T-helper 17 cell (primary cell): ENCODE measurements at places on chromosomes 7 and 10.
A peak's percentile ranks its signal among the peaks of the same experiment; 100 is the strongest.

GRCh38 chr7:142582351-142582750, 166.9 kb upstream of the PRSS1 start:
- no peak for DNase-seq

DNA sequence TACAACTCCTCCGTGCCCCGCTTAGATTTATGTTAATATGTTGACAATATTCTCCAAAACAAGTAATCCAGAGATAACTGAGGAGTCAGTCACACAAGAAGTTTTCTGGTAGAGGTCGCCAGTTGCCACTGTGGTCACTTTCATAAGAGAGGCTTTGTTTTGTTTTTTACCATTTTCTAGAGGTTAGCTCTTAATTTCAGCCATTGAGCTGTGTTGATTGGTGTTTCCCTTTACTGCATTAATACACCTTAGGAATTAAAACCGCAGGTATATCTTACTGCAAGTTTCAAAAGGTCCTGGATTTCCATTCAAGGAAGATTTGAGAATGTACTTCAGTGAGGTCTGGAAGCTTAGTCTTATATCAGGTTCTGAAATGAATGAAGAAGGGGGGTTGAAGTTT, 3.5 kb downstream of the BMI1 start:
- no peak for DNase-seq

- no peak for DNase-seq
These were observed 42.2 kb downstream of the CH25H start for GRCh38 chr10:89164920-89165319.

GRCh38 chr7:29102558-29103151, 43.7 kb downstream of the CPVL start:
- DNase-seq: no peak

GRCh38 chr10:6406220-6407033, 173.6 kb downstream of the PRKCQ start:
- no peak for DNase-seq

- no peak for DNase-seq
These were observed 167.5 kb upstream of the MEOX2 start for GRCh38 chr7:15853832-15854470.

DNA sequence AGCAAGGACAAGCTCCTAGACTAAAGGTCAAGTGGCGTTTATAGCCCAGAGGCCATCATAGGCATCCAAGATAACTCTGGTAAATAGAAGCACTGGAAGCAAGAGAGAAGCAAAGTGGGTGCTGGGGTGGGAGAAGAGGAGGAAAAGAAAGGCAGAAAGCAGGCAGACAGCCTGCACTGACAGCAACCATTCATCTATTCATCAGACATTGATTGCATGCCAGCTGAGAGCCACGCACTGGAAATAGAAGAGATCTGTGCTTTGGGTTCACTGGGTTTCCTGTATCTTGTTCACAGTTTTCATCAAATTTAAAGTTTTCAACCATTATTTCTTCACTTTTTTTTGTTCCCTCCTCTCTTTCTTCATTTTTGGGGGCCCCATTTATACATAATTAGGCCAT, 4.7 kb upstream of the SLIT1 start:
- no peak for DNase-seq

DNA sequence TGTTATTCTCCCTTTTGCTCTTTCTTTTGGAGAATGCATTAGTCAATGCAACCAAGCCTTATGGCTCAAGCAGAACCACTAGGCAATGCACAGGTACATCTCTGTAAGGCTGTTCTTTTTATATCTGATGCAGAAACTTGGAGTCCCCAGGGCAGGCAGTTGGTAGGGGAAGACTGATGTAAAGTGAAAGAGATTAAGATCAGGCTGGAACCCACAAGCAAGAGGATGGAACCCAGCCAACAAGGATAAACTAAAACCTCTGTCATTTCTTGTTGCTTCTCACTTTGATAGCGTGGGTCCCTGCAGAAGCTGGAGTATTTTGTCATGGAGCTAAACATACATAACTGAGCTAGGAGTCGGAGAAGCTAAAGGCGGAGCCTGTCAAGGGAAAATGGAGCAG, 142.9 kb downstream of the GPAM start:
- DNase-seq: no peak

GRCh38 chr10:96339956-96340904, 18.6 kb downstream of the OPALIN start:
- DNase-seq: peak; percentile 21

DNA sequence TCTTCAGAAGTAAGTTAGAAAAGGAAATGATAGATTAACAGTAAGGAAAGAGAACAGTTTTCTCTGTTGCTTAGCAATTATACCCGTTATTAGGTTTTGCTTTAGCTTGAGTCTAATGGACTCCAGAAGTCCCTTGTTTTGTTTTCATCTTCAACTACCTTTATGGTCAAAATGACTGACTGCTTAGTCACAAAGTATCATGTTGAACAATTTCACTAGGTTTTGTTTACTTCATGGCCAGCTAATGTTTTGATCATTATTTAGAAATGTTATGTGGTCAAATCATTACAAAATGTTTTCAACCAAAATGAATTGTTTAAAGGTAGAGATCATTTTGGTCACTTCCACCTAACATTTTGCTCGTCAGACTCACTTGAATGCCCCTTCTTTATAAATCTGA, 1.9 kb downstream of the UBN2 start:
- no peak for DNase-seq

- no peak for DNase-seq
These were observed 21.7 kb downstream of the STARD3NL start for GRCh38 chr7:38199782-38200181.

DNA sequence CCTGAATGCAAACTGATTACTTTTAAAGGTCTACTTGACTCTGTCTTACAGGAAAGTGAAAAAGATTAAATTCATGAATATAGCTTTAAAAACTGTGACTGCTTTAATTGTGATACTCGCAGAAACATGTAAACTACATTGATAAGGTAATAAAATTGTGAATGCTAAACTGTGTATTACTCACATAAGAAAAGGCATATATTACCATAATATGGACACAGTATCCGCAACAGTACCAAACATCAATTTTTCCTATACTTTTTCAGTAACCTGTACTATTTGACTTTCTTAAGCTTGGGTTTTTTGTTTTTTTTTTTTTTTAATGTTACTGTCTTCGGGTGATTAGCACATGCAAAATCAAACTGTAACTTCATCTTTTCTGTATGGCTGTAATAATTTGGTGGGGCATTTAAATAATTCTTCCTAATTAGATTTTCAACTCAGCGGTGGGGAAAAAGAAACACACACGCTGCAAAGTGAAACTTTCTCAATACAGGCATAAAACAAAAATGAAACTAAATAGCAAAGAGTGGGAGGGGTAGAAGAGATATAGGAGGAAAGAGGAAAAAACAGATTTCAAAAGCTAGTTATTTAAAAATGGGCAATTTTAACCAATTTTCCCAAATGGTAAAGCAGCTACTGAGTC, 23.2 kb downstream of the NT5C3A start:
- DNase-seq: no peak

- DNase-seq: no peak
These were observed 156.3 kb downstream of the RTKN2 start for GRCh38 chr10:62112300-62112699.

GRCh38 chr10:79392506-79393176, 45.4 kb downstream of the PPIF start:
- DNase-seq: no peak

DNA sequence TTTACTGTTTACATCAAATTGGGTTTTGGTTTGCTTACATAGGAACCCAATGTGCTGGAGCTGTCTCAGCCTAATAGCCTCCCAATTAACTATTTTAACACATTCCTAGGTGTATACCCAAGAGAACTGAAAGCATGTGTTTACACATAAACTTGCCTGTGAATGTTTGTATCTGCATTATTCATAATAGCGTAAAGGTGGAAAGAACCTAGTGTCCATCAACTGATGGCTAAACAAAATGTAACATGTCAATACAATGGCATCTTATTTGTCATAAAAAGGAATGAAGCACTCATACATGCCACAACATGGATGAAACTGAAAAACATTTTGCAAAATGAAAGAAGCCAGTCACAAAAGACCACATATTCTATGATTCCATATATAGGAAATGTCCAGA, 160.6 kb upstream of the EEPD1 start:
- no peak for DNase-seq

- no peak for DNase-seq
These were observed 19.2 kb downstream of the MMRN2 start for GRCh38 chr10:86938260-86938659.

DNA sequence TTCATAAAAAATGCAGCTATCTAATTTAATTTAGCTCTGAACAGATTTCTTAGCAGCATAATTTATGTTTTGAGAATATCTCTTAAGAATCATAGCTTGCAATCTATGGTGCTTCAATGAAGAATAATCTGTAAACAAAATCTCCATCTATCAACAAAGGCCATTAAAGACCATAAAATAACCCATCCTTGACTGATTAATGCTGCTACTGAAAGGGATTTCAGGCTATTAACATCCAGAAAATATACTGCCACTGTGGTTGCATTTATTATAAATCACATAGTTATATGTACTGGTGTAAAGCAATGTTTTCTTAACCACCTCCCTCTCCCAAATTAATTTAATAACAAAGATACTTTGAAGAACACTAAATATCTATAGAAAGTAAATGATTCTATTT, 191.6 kb downstream of the PCDH15 start:
- no peak for DNase-seq

- no peak for DNase-seq
These were observed 119.9 kb downstream of the FANK1 start for GRCh38 chr10:126016156-126016805.

GRCh38 chr7:143049362-143049761, 2.8 kb upstream of the OR6V1 start:
- no peak for DNase-seq

DNA sequence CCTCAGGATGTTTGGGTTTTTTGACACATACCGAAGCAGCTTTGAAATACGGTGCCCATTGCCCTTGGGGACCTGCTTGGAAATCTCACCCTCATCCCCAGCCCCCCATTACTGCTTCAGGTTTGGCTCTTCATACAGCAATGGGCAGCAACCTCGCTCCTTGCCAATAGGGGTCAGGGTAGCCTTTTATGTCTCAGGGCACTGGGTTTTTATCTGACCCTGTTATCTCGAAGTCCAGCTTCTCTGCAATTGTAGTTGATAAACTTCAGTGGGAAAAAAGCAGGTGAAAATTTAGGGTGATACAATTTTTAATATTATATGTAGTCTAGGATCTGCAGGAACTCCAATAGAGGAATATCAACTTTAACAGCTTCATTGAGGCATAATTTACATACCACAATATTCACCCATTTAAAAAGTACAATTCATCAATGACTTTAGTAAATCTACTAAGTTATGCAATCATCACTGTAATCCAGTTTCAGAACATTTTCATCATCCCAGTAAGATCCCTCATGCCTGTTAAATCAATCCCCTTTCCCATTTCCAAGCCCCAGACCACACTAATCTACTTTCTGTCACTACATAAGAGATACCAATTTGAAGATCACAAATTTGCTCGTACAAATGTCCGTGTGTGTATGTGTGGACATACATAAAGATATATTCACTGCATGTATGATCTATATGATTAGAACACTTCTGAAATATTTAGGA, 386.2 kb downstream of the KCNMA1 start:
- no peak for DNase-seq

- DNase-seq: no peak
These were observed 229.6 kb downstream of the PHF14 start for GRCh38 chr7:11203224-11203623.

DNA sequence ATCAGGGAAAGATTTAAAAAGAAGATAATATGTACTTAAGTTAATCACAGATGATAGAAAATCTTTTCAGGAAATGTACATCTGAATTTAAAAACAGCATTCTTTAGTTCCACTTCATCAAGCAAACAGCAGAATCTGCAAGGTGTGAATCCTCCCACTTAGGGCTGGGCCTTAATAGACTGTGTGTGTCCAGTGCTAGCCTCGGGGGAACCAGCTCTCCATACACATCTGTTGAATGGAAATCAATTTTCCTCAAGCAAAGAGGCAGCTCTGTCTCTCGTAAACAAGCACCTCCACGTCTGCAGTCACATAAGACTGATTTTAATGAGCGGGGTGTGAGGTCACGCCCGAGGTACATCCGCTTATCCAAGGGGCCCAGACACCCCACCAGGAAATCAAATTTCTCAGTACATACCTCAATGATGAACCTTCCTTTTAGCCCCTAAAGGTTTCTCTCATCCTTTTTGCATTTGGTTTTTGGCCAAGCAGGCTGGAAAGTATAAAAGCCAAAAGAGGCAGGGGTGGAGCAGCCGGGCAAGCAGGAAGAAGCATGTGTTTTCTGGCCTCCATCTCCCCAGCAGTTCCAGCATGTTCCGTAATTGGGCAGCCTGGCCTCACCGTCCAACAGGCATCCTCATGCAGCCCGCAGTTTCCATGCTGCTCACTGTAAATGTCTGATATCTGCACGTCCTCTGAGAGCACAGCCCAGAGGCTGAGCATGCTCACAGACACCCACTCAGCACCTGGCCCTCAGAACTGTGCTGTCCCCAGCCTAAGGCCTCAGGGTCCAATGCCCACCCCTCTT, 131.3 kb downstream of the GLI3 start:
- no peak for DNase-seq

DNA sequence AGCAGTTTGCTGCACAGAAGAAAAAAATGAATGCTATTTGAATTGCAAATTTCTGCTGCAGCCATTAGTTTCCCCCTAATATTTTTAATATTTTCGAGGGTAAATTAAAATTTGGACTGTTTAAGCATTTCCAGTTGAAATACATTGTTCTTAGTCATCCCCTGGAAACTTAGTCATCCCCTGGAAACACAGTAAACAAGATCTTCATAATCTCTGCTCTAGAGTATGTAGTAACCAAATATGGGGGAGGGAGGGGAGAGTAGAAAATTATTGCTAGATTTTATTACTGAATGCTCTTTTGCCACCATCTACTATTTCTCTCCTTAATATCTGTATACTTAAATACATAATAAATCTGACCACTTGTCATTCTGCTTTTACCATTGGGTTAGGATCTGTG, 1053.3 kb downstream of the SORCS1 start:
- DNase-seq: no peak

- DNase-seq: no peak
These were observed 35.8 kb upstream of the DIP2C start for GRCh38 chr10:725302-725701.

DNA sequence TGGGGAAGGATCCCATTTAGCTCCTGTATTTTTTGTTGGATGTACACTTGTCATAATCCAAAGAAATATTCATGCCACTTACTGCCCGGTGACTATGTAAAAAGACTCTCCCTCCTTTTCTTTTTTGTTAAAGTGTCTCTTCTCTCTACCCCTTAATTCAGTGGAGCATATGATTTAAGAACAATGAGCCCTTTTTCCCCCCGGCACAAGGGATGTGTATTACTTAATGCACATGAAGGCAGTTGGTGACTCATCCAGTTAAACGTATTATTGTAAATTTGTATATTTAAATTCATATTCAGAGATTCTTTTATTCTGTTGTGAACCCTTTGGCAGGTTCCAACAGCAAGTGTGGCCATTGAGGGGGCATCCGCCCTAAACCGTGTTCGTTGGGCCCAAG, 241.9 kb downstream of the SLC25A13 start:
- no peak for DNase-seq
